ENCODE measurements at places on chromosomes 12 and 14.
A peak's percentile ranks its signal among the peaks of the same experiment; 100 is the strongest.

- DNase-seq = no peak
These were observed 6.0 kb upstream of the LRP6 start for GRCh38 chr12:12272869-12273268.

GRCh38 chr14:33676135-33676566, 274.7 kb downstream of the EGLN3 start:
- peak; percentile 13 for DNase-seq

DNA sequence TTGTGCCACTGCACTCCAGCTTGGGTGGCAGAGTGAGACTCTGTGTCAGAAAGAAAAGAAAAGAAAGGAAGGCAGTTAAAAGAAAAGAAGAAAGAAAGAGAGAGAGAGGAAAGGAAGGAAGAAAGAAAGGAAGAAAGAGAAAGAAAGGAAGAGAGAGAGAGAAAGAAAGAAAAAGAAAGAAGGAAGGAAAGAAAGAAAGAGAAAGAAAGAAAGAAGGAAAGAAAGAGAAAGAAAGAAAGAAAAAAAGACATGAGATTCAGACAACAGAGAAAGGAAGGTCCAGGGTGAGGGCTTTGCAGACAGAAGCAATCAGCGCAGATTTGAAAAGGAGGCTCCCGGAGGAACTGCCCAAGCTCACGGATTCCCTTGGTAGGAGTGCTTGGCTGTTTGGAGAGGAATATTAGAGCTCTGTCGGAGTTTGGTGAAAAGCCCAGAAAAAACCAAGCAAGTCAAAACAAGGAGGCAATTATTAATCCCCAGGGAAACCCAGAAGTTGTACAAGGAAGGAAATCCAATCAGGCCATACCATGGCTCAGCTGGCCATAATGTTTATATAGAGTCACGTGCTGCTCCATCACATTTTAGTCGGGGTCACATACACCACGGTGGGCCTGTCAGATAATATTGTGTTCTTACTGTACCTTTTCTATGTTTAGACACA, 11.6 kb upstream of the CCDC85C start:
- no peak for DNase-seq

- DNase-seq = peak; percentile 76
These were observed 62.9 kb downstream of the EPS8 start for GRCh38 chr12:15726027-15726877.

DNA sequence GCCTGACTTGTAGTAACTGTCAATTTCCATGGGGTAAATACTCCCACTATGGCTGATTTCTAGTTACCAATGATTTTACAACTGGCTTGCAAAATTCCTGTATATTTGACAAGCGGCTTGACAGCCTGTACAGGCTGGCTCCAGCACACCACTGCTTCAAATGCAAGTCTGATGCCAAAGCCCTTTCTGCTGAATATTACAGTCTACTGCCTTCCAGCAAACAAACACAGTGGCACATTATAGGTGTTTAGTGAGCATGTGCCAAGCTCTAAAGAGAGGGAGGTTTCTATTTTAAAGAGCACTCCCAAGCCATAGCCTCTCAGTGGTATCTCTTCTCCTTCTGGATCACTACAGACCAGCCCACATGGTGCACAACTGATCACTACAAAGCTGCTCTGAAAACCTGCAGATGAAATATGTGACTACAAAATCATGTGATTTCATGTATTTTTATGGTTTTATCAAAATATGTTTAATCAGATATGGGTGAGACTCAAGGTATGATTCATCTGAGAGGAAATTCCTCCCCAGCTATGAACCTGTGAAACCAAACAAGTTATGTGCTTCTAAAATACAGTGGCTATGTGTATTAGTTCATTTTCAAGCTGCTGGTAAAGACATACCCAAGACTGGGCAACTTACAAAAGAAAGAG, 101.5 kb downstream of the RPAP3 start:
- no peak for DNase-seq

- no peak for DNase-seq
These were observed 38.3 kb downstream of the LRCOL1 start for GRCh38 chr12:132572106-132572505.

DNA sequence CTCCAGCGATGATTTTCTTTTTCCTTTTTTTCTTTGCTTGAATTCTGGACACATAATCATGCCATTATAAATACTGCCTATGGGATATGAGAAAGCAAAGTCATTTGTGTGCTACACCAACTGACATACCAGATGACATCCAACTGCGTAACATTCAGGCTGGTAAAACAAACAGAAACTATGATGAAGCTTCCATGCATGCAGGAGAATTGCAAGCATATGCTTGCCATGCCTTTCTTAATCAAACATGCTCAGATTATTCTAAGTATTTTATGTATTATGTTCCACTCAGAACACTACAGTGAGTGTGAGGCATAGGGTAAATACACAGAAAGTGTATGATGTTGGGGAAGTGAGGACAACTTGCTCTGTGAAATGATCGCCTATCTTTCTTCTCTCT, 97.4 kb downstream of the C12orf50 start:
- DNase-seq = no peak

GRCh38 chr12:128991716-128992115, 138.4 kb downstream of the GLT1D1 start:
- DNase-seq = no peak

- DNase-seq = peak; percentile 57
These were observed 472 bp downstream of the MBD6 start for GRCh38 chr12:57522887-57523705.

GRCh38 chr14:71597955-71598660, 334.1 kb upstream of the RGS6 start:
- DNase-seq = peak; percentile 74

DNA sequence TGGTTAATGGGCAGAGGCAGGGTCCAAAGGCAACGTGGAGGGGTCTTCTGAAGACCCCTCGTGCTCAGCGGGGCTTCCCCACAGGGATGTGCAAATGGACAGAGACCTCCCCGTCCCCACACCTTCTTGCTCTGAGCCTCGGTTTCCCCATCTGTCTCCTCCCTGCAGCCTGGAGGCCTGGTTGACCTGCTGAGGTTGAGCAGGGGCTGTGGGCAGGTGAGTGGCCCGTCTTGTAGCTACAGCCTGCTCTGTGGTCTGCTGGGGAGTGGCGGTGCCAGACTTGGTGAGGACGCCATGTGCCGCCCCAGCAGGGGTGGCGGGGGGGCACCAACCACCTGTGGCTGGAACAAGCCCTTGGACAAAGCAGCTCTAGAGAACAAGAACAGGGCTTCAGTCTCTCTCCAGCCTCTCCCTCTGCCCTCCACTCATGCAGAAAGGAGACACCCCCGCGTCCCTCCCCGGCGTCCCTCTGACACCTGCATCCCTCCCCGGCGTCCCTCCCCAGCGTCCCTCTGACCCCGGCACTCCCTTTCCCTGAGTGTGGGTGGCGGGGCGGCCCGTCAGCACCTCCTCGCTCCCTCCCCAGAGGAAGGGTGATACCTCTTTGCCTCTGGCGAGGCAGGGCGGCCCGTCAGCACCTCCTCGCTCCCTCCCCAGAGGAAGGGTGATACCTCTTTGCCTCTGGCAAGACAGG, 83.7 kb downstream of the NOC4L start:
- no peak for DNase-seq

DNA sequence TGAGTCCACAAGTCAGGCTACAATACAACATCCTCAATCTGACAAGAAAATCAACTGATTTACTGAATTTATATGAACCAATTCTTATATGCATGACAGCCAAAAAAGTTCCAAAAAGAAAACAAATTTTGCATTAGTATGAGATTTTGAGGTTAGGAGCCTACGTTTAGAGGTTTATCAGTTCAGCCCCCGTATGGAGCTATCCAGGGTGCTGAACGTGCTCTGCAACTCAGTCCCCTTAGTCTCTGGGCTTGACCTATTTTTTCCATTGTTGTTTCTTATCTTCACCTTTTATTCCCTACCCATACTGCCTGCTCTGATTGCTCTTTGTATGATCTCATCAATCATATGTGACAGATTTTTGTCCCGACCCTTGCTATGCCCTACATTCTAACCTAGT, 693.0 kb downstream of the NRXN3 start:
- DNase-seq = no peak

- DNase-seq = no peak
These were observed 204.4 kb downstream of the ALX1 start for GRCh38 chr12:85484387-85484786.

DNA sequence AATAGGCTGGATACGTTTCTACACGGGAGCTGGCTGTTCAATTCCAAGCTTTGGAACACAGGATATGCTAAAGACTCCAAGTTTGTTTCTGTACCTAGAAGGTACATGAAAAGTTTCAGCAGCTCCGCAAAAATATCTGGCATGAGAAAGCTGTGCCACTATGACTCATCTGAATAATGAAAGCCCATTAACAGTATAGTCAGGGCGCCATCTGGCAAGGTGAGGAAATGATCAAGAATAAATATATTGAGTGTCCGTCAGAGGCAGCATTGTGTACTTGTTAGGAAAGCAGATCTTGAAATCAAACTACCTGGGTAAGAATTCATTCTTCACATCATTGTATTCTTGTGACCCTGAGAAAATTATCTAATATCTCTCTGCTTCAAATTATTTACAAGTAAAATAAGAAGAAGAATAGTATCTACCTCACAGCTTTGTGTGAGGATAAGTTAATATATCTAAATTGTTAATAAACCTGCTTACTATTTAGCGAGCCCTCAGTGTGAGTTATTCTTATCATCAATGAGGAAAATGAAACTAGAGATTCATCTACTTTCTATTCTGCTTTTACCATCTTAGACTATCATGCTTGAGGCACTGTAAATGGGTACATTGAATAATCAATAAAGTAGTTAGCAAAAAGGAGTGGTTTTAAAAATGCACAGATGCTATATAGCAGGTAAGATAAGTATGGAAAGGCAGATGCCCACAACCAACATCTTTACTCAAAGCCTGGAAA, 53.5 kb downstream of the FSCB start:
- DNase-seq = no peak

DNA sequence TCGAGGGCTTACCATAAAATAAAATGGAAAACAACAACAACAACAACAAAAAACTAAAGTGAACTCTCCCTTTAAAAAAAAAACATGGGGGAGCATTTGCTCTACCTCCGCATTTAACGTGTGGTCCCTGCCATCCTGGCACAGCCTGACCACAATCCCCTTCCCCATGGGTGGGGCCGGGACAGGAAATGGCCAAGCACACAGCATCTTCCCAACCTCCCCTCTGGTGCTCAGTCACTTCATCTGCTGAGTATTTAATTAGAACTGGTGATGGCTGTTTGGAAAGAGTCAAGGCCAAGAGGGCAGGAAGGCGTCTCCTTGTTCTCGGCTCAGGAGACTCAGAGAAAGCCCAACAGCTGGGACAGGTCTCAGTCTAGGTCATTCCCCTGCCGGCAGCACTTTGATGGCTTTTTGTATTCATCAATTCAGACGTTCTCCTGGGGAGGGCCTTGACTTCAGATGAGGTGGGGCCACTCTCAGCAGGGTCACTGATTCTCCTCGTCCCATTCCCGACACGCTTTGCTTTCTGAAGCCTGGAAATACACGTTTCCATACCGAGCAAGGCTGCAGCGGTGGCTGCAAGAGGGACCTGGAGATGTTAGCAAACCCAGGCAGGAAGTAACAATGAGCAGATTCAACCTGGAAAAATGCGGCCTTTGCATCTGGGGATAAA, 44.4 kb downstream of the ANO2 start:
- no peak for DNase-seq

GRCh38 chr14:63874223-63874622, 21.4 kb downstream of the SYNE2 start:
- DNase-seq = no peak

DNA sequence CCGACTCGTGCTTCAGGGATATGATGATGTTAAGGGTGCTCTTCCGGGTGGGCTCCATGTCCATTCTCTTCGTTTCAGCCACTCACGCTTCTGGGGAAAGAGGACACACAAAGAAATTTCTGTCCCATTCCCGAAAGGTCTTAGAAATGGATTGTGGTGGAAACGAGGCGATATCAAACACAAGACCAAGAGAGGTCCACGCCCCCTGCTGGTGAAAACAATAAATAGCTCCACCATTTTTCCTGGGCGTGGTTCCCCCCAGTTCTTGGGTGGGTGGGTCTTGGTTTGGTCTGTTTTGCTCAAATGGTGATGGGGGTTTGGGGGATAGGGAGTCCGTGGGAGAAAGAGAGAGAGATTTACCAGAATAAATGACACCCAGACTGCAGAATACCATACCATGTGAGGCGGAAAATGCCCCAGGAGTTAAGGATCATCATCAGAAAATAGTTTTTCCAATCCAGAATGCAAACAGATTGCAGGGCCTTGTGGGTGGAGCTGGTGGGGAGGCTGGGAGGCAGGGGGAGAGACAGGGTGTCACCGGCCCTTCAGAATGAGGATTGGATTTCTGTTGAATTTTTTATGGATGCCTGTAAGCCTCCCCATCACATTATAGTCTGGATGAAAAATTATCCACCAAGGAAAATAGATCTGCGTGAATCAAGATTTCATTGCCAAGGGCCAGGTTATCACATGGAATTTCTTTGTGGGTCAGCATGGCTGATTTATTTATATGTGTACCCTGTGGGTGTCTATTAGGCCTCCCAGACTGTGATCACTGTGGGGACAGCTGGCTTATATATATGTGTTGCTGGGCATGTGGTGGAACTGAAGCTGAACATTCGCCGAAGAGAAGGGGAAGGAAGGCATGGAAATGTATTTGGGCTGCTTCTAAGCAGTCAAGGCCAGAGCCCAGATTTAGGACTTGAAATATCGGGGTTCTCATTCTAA, 55.8 kb downstream of the SRRM4 start:
- DNase-seq = peak; percentile 0

- DNase-seq = no peak
These were observed at the start of gene CABP1 for GRCh38 chr12:120639771-120640721. TSS of gene CABP1 (plus strand) at chr12:120640626. CDS start at chr12:120640686, 60 bp downstream.

- no peak for DNase-seq
These were observed 366.7 kb downstream of the DUSP6 start for GRCh38 chr12:88985631-88986030.

DNA sequence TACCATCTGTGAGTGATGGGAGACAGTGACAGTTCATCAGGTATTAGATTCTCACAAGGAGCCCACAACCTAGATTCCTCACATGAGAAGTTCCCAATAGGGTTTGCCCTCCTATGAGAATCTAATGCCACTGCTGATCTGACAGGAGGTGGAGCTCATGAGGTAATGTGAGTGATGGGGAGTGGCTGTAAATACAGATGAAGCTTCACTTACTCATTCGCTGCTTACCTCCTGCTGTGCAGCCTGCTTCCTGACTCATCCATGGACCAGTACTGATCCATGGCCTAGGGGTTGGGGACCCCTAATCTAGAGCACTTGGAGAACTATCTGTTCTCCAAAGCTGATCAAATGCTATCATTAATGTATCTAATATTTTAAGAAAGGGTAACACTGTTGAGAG, 17.7 kb downstream of the CLEC2D start:
- DNase-seq = no peak

- DNase-seq = peak; percentile 96
These were observed 5.5 kb upstream of the SCARB1 start for GRCh38 chr12:124869059-124869665.
